ENCODE measurements at places on chromosomes 3 and 15. TPM values are rescaled to one million over a fixed set of nuclear protein-coding genes. Genes with fewer than 3 reads are reported as not detected.

- no peaks in the 10 kb centered on the region for H3K4me1 ChIP-seq
- H3K36me3 ChIP-seq = no peaks in the 10 kb centered on the region
- H3K27me3 ChIP-seq = no peaks in the 10 kb centered on the region
- DNase-seq = no peak
Observed at GRCh38 chr3:55013145-55013925, 85.5 kb upstream of the LRTM1 start.

- no peak for DNase-seq
- H3K27me3 ChIP-seq = no peaks in the 10 kb centered on the region
- H3K36me3 ChIP-seq = no peaks in the 10 kb centered on the region
- H3K4me3 ChIP-seq = no peak overlapping the region
Observed at GRCh38 chr3:16066975-16067374, 107.5 kb upstream of the GALNT15 start.

DNA sequence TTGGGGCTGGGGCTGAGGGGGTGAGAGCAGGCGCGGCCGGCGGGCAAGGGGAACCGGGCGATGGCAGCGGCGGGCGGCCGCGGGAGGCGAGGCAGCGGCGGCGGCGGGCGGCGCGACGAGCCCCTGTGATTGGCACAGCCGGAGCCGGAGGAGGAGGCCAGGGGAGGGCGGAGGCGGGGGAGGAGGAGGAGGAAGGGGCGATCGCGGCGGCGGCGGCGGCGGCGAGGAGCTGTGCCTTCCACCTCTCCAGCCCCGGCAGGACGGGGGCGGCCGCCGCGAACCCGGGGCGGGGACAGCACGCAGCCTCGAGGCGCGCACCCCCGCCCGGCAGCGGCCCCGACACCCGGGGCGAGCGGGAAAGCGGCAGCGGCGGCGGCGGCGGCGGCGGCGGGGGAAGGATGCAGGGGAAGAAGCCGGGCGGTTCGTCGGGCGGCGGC lies at the start of gene SLCO3A1:
TSS of gene SLCO3A1 (plus strand) at position 198 of the 437 bp plus-strand sequence.
- no peaks in the 10 kb centered on the region for H3K27me3 ChIP-seq
- no peaks in the 10 kb centered on the region for H3K36me3 ChIP-seq
- H3K4me1 ChIP-seq = peaks cover 32% of the 10 kb centered on the region

DNA sequence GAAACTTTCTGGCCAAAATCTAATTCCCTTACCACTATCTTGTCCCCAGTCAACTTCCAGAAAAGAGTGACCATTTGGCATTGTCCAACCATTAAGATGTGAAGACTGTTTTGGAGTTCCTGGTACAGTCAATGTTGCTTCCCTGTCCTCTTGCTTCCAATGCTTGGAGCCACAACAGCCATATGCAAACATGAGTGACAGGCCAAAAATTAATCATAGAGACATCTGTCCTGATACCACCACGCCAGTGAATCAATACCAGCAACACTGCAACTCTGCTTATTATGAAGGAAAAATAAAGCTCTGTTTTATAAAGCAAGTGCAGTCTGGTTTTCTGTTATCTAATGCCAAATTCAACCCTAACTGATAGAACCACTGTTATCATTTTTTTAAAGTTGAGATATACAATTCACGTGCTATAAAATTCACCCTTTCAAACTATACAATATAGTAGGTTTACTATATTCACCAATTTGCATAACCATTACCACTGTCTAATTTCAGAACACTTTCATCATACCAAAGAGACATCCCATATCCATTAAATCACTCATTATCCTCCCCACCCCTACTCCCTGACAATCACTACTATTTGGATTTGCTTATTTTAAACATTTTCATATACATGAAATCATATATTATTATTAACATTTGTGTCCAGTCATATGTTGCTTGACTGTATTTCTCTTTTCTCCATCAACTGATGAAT lies 76.9 kb downstream of the STAG1 start:
- no peak for DNase-seq
- no peak overlapping the region for H3K4me3 ChIP-seq
- no peaks in the 10 kb centered on the region for H3K27me3 ChIP-seq
- peaks cover 15% of the 10 kb centered on the region for H3K4me1 ChIP-seq
- H3K27ac ChIP-seq = no peak overlapping the region

DNA sequence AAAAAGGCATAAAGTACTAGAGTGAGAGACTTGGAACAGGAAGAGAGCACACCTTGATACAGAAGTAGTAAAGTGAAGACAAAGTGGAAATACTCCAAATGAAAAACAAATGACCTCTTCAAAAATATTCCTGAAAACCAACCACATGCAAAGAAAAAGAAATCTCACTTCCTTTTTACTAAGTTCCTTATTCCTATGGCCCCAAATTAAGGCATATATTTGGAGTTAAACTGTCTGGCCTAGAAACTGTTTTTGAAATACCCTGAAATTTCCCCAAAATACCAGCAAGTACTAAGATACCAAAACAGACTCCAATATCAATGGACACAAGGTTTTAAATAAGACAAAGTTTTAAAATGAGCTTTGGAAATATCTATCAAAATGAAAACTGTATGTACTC lies 58.2 kb downstream of the ZNF148 start:
- no peaks in the 10 kb centered on the region for H3K27me3 ChIP-seq
- DNase-seq = no peak
- H3K4me3 ChIP-seq = no peak overlapping the region
- H3K4me1 ChIP-seq = peaks cover 7% of the 10 kb centered on the region
- H3K27ac ChIP-seq = no peak overlapping the region
- H3K36me3 ChIP-seq = peaks cover 3% of the 10 kb centered on the region

DNA sequence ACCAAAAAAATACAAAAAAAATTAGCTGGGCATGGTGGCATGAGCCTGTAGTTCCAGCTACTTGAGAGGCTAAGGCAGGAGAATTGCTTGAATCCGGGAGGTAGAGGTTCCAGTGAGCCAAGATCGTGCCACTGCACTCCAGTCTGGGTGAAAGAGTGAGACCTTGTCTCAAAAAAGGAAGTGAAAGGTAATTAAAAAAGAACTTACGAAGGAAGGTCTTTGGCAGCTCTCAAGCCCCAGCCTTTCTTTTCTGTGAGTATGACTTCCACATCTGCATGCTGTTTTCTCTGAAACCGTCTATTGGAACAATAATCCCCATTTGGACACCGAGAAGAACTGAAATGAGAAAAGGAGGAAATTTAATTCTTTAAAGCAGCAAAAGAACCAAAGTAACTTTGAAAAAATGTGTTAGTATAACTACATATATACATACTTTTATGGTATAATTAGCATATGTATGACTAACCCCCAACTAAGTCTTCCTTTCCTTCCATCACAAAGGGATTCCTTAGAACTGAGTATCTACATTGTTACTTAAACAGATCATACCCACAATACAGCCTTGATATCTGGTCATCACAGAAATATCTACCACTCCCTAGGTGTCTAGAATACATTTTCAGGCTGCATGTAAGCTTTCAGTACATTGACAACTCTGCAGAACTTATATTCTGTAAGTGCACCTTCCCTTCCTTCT lies 50.1 kb downstream of the SETD2 start:
- no peak for DNase-seq
- H3K27ac ChIP-seq = no peak overlapping the region
- H3K4me3 ChIP-seq = no peak overlapping the region
- peaks cover 17% of the 10 kb centered on the region for H3K36me3 ChIP-seq
- no peaks in the 10 kb centered on the region for H3K4me1 ChIP-seq

DNA sequence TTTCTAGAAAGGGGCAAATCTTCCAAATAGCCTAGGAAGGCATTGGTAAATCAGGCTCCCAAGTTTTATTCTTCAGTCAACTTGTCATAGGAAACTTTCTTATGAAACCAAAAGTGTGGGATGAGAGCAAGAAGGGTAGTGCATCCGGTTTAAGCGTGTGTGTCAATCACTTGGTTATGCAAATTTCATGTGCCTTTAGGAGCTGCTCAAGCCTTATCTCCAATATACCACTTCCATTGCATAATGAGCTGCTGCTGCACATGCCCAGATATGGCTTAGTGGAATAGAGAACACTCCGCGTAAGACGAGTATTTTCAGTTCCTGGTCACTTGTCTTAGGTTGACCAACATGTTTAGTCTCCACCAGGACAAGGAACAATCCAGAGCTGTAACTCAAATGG lies 242.1 kb downstream of the CBLB start:
- no peaks in the 10 kb centered on the region for H3K36me3 ChIP-seq
- H3K27ac ChIP-seq = no peak overlapping the region
- H3K4me1 ChIP-seq = no peaks in the 10 kb centered on the region
- H3K27me3 ChIP-seq = no peaks in the 10 kb centered on the region
- no peak overlapping the region for H3K4me3 ChIP-seq

- H3K36me3 ChIP-seq = no peaks in the 10 kb centered on the region
- H3K27me3 ChIP-seq = no peaks in the 10 kb centered on the region
Observed at GRCh38 chr3:60841355-60841754, 409.9 kb downstream of the FHIT start.

DNA sequence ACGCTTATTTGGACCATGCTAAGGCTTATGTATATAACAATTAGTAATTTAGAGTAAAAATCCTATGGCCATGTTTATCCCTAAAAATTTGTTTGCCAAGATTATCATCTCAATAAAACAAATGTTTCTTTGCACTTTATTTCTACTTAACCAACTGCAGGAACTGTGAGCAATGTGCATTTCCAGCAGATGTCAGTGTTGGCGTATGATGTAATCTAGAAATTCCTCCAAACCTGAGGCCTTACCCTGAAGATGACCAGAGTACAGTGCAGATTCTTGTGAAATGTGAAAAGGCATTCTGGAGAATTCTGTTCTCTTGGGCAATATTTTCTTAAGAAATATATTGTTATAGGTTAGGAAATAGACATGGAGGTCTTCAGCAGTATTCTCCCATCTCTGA lies 205.9 kb downstream of the MBNL1 start:
- no peak overlapping the region for H3K4me3 ChIP-seq
- no peaks in the 10 kb centered on the region for H3K27me3 ChIP-seq
- no peak overlapping the region for H3K27ac ChIP-seq
- H3K36me3 ChIP-seq = no peaks in the 10 kb centered on the region

DNA sequence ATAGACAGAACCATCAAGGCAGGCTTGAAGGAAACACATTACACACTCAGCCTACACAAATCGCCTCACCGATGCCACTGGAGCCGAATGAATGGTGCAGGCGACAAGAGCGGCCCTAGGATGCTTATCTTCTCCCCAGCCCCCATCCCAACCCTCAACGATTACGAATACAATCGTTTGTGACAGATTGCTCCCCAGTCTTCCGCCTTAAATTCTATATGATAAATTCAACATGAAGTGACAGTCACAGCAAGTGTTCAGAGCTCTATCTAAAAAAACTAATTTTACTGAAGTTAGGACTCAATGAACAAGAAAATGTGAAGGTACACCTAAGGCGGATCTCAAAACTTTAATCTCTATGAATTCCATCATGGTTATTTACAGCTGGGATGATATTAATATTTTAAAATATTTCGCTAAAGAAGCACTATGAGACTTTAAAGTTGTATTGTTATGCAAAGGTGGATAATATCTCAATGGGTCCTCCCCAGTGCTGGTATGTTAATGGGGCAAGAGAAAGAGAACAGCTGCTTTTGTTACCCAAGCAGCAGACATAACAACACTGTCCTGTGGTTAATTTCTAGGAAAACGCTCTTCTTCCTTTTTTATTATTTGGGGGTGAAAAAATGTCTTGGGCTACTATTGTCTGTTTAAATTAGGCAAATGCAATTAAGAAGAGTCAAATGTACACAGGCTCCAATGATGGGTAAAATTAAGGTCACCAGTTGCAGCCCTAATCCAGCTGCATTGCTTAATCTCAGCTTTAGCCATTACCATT lies 147.6 kb upstream of the NR2F2 start:
- no peaks in the 10 kb centered on the region for H3K36me3 ChIP-seq
- no peaks in the 10 kb centered on the region for H3K27me3 ChIP-seq
- peaks cover 22% of the 10 kb centered on the region for H3K4me1 ChIP-seq
- DNase-seq = no peak
- peak overlapping the region; percentile 34 for H3K27ac ChIP-seq

- H3K27ac ChIP-seq = peak overlapping the region; percentile 92
- peaks cover 81% of the 10 kb centered on the region for H3K4me1 ChIP-seq
- H3K36me3 ChIP-seq = no peaks in the 10 kb centered on the region
- H3K4me3 ChIP-seq = no peak overlapping the region
Observed at GRCh38 chr3:48553361-48553760, 3.2 kb downstream of the PFKFB4 start.

DNA sequence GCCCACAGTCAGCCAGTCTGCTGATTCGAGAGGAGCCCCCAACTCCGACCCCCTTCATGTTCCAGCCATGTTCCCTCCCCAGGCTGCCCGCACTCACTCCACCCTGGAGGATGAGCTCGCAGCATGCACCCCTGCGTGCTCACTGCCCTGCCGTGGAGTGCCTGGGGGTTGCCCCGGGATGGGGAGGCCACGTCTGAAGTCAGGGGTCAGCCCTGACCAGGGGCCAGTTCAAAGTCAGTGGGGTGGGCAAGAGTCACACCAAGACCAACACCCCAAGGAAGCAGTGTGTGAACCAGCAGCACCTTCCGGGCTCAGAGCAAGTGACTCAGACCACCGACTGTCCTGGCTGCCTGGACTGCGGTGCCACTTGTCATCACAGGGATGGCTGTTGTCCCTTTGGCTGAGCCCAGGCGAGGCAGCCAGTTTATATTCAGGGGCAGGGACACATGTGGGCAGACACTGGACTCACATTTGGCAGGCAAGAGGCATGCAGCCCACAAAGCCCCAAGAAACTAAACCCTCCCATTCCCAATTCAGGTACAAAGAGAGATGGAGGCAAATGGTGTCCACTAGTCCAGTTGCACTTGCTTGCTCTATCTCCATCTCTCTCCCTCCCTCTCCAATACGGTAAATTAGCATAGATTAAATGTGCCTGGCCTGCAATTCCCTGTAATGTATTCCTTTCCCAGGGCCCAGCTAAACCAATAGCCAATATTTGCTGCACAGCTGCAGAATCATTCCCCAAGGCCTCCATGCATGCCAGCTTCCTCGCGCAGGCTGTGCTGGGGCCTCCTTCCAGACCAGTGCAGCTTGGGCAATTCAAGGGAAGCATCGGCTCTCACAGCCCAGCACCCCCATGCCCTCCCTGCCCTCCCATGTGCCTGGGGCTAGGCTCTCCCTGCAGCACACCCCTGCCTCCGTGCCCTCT lies 135.7 kb upstream of the IQSEC1 start:
- H3K4me3 ChIP-seq = no peak overlapping the region
- H3K27ac ChIP-seq = no peak overlapping the region
- H3K36me3 ChIP-seq = no peaks in the 10 kb centered on the region
- no peaks in the 10 kb centered on the region for H3K27me3 ChIP-seq

- no peak overlapping the region for H3K27ac ChIP-seq
- H3K4me3 ChIP-seq = no peak overlapping the region
- no peaks in the 10 kb centered on the region for H3K27me3 ChIP-seq
- no peak for DNase-seq
Observed at GRCh38 chr3:185021256-185021655, 131.6 kb downstream of the C3orf70 start.

The GPR87 gene
- total RNA-seq = not detected

The SLC22A14 gene
- total RNA-seq = not detected

The SCN5A gene
- 0.26 TPM for total RNA-seq

The PLAAT1 gene
- not detected for total RNA-seq

The SERPINI2 gene
- total RNA-seq = 221 TPM

The MED12L gene
- 0.33 TPM for total RNA-seq
